Glutamatergic neuron (in vitro differentiated cells): ENCODE measurements at places on chromosomes 3 and 15. TPM values are rescaled to one million over a fixed set of nuclear protein-coding genes. Genes with fewer than 3 reads are reported as not detected.

DNA sequence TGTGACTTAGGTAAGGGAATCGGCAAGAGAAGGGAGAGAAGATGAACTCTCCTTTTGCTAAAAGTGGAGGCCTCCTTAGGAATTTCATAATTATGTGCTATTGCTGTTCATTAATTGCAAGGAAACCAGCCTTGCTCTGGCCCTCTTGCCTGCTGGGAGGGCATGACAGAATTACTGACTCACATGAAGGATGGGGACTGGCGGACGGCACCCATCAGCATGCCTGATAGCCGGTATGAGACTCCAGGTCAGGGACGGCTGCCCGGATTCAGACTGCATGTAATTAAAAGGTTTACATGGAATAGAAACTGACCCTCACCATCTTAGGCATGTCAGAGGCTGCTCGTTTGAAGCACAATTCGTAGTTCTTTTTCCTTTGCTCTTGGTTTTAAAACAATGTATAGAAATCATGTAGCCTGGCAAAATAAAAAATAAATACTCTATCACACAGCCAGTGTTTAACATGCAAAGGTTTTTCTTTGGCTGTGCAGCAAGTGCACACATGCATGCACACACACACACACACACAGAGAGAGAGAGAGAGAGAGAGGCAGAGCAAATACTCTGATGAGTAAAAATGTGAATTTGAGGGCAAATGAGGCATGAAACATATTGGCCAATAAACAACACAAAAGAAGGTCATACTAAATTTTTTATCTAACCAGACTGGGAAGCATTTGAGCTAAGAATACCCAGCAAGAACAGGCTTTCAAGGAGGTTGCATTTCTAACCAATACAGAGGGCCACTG lies 82.7 kb downstream of the FOXB1 start:
- no peak for DNase-seq

H1-8 gene
- total RNA-seq, result not detected

ALDH1A3 gene
- 2.8 TPM for total RNA-seq

DGKG gene
- total RNA-seq, result 24.1 TPM

FBXW12 gene
- 0.66 TPM for total RNA-seq

PLCD1 gene
- total RNA-seq, result 73.0 TPM

CD200 gene
- 67.9 TPM for total RNA-seq
